Femur (tissue), 1 donor: ENCODE measurements at places on chromosomes 3 and 15.

DNA sequence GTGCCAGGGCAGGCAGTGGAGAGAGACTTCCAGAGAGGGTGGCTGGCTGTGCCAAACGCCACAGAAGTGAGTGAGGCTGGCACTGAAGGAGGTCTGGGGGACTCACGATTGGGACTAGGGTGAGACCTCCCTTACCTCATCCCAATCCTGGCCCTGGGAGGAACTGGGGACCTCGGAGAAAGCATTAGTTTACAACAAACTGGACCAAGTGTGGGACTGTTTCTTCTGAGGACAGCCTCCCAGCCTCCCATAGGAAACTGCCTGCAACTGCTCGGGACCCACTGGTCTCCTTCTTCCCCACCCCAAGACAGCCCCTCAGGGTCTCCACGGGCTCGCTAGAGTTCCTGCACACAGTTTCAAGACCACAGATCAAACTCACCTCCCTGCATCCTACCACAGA, 45.4 kb downstream of the ST6GAL1 start:
- no peak for DNase-seq

GRCh38 chr15:92892201-92892555, 7.9 kb upstream of the CHD2 start:
- no peak for DNase-seq

- DNase-seq, result no peak
These were observed 39.4 kb downstream of the WWTR1 start for GRCh38 chr3:149618151-149619123.

- peak; percentile 87 for DNase-seq
These were observed at the start of gene TMEM108 for GRCh38 chr3:133038089-133038730. Gene TMEM108, plus strand, starts transcription at chr3:133038391.

- DNase-seq, result no peak
These were observed 162.5 kb upstream of the SOX2 start for GRCh38 chr3:181549266-181549665.

- no peak for DNase-seq
These were observed 689.9 kb upstream of the SEMA6D start for GRCh38 chr15:47027322-47027946.

GRCh38 chr3:141539431-141540187, 52.8 kb downstream of the RASA2 start:
- DNase-seq, result no peak

- no peak for DNase-seq
These were observed 14.6 kb downstream of the MRPS25 start for GRCh38 chr3:15050405-15051092.

GRCh38 chr3:45054196-45054857, 28.2 kb downstream of the CLEC3B start:
- no peak for DNase-seq

GRCh38 chr15:35654332-35654731, 108.4 kb upstream of the DPH6 start:
- no peak for DNase-seq

GRCh38 chr15:67158367-67158766, 93.0 kb downstream of the SMAD3 start:
- no peak for DNase-seq

GRCh38 chr3:43432462-43432861, 146.1 kb downstream of the SNRK start:
- DNase-seq, result no peak

DNA sequence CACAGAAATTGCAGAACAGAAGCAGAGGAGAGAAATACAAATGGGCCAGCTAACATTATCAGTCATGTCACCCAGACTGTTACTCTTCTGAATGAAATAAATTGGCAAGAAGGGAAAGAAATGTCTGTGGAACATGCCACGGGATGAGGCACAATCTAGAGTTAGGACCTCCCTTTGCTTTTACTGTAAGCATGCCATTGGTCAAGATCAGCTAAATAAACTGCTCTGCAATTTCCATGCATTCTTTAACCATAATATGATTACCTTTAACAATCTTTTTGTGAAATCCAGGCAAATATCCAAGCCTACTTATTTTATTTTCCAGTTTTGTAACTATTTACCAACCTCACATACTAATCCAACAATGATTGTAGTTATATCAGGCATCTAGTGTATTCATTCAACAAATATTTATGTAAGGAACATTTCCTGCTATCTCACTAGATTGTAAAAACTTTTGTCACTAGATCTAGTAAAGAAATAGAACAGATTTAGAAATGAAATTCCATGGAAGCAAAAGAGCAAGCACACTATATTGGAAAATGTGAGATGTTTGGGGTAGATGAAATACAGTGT, 383.4 kb downstream of the MECOM start:
- no peak for DNase-seq

GRCh38 chr3:33904730-33905129, 106.3 kb downstream of the PDCD6IP start:
- no peak for DNase-seq

DNA sequence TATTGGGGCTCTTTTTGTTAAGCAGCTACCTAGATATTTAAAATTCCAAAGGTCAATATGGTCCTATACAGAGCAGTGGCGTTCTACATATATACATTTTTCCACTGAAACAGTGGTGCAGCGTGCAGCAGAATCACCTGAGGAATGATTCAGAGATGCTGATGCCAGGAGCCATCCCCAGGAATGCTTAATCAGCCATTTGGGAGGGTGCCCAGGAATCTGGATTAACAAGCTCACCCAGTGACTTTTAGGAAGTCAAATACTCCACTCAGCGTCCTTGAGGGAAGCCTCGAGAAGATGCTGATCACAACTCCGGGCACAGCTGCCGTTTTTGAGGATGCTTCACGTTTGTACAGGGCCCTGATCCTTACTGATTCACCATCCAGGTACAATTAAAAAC, 82.6 kb upstream of the ARHGEF3 start:
- DNase-seq, result no peak

- DNase-seq, result no peak
These were observed 639 bp downstream of the MKRN3 start for GRCh38 chr15:23566071-23566554.

GRCh38 chr3:34256021-34256420, 457.6 kb downstream of the PDCD6IP start:
- DNase-seq, result no peak

- no peak for DNase-seq
These were observed 9.0 kb downstream of the TMEM43 start for GRCh38 chr3:14133876-14134275.

GRCh38 chr3:39474126-39474515, 6.6 kb downstream of the MOBP start:
- no peak for DNase-seq
